A172 (cell line): ENCODE measurements at places on chromosomes 16 and 17. TPM values are rescaled to one million over a fixed set of nuclear protein-coding genes. Genes with fewer than 3 reads are reported as not detected.
A peak's percentile ranks its signal among the peaks of the same experiment; 100 is the strongest.

DNA sequence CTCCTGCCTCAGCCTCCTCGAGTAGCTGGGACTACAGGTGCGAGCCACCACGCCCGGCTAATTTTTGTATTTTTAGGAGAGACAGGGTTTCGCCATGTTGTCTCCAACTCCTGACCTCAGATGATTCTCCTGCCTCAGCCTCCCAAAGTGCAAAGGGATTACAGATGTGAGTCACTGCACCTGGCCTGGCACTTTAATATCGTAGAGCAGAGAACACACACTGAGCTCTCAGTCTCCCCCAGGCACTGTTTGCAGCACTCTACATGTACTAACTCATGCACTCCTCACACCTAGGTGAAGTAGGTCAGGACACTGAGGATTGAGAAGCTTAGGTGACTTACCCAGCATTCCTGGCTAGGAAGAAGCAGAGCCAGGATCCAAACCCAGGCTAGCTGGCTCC is 15.0 kb downstream of the C17orf100 start:
- no peak for DNase-seq

GPR142 gene
- total RNA-seq = not detected in 2 replicates

PPP1R27 gene
- total RNA-seq = not detected in 2 replicates

- no peak for DNase-seq
Measured at GRCh38 chr16:78939597-78939996, 660.9 kb downstream of the MAF start.

- peak; percentile 51 for DNase-seq
Measured at GRCh38 chr16:81717662-81718189, 61.4 kb upstream of the PLCG2 start.

DNA sequence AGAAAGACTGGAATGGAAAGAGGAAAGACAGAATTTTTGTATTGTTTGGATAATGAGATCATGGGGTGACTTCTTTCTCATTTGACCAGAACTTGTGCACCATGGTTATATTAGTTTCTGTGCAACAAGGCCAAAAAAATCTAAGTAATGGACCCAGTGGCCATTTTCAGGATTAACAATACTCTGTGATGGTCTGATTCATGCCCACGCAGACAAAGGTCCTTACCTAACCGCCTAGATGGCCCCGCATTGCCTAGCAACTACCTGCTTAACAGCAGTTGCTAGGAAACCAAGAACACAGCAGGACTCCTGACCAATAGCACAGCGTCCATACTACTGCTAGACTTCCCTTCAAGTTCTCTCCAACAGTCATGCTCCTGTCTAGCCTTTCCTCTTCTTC is 22.4 kb downstream of the MIS12 start:
- DNase-seq = peak; percentile 74

GRCh38 chr17:1485423-1486376 is 6.8 kb downstream of the MYO1C start:
- peak; percentile 58 for DNase-seq

DNA sequence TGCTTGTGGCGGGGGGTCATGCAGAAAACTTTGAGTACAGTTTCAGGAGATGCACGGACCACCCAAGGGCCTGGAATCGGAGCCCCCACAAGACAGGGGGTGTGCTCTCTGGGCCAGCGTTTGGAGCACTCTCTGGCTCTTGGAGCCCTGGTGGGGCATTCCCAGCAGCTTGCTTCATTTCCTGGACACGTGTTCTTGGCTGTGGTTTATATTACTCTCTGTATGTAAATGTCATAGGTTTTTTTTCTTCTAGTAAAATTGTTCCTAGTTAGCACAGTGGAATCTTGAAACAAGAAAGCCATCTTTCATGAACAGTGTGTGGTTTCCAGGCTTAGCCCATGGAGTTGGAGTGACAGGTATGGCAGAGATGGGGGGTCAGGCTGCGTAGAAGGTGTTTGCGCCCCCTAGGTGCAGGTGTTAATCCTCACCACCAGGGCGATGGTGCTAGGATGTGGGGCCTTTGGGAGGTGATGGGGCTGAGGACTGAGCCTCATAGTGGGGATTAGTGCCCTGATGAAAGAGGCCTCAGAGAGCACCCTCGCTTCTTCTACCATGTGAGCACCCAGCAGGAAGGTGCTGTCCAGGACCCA is 79.8 kb downstream of the JPH3 start:
- DNase-seq = peak; percentile 69

DNA sequence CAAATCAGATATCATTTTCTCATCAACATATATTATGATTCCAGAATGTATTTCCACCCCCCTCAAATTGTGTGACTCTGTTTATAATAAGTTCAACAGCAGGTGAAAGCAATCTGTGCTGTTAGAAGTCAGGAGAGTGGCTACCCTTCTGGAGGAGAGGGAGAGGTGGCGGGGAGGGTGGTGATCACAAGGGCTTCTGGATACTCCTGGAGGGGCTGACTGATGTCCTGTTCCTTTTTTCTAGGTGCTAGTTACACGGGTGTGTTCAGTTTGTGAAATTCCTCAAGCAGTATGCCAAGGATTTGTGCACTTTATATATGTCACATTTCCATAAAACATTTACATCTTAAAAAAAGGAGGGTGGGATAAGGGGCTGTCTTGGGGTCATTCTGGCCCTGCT is 119.1 kb downstream of the IRF8 start:
- DNase-seq = no peak

DPH1 gene
- 31.2 and 33.2 TPM in 2 replicates for total RNA-seq

DNA sequence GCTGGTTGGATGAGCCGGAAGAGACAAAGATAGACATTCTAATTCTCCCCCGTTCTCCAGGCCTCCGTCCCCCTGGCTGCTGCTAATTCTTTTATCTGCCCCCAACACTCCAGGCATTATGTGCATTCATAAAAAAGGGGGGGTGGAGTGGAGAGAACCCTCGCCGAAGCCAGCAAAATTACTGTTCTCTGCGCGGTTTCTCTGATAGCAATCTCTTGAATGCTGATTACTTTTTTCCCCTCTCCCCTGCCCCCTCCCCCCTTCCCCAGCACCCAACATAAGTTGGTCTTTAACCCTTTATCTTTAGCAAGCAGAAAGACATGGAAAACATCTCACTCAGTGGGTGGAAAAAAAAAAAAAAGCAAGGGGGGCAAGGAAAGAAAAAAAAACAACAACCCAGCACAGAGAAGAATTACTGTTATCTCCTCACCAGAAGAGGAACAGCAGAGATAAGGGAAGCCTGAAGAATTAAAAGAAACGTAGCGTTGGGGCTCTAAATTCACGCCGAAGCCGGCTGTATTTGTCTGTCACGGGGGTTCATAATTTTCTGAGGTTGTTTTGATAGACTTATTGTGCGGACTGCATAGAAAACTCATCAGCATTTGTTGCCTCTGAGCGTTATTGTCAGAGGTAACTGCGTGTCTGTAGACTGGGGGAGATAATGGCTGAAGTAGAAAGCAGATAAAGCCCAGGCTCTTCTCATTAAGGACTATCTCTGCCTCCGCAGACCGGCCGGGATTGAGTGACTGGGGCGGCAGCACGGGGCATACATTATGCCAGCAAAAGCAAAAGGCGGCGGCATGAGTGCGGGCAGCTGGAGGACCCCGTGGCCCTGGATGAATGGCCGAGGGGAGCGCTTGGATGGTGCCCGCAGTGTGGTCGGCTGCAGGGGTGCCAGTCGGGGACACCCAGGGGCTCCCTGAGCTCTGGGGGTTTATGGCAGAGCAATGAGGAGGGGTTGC is 126.9 kb downstream of the MRM1 start:
- no peak for DNase-seq

GRCh38 chr17:17859909-17860765 is 23.4 kb upstream of the SREBF1 start:
- DNase-seq = peak; percentile 70

NXPH3 gene
- total RNA-seq = 0.12 and 0.24 TPM in 2 replicates

FOXN1 gene
- total RNA-seq = 0.22 TPM in 1 of 2 replicates, not detected in the other

AOC3 gene
- 0.09 and 0.41 TPM in 2 replicates for total RNA-seq

- DNase-seq = peak; percentile 85
Measured at GRCh38 chr16:67396159-67397035, 3.1 kb upstream of the TPPP3 start.

TMC6 gene
- 15.9 and 34.5 TPM in 2 replicates for total RNA-seq

- DNase-seq = no peak
Measured at GRCh38 chr16:8866118-8866883, 2.5 kb downstream of the CARHSP1 start.

CD300C gene
- total RNA-seq = 0.45 and 0.46 TPM in 2 replicates

DNA sequence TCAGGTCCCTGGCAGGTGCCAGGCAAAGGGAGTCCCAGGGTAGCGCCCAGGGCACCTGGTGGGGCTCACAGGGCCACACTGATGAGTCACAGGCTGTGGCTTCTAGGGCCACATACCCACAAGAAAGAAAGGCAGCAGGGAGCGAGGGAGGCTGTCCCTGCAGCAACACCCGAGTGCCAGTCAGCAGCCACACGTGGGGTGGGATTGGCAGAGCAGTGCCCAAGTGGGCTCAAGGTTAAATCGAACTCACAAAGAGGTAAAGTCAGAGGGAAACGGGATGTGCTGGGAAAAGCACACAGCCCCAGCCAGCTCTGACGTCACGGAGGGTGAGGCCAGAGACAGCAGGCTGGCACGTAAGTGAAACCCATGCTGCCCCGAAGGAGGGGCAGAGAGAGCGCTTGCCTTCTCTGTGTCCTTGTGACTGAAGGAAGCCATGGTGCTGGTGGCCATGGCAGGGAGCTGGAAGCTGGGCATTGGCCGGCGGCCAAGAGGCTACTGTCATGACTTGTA is 33.8 kb downstream of the FA2H start:
- DNase-seq = peak; percentile 55

RBFOX1 gene
- total RNA-seq = not detected in 2 replicates

DNA sequence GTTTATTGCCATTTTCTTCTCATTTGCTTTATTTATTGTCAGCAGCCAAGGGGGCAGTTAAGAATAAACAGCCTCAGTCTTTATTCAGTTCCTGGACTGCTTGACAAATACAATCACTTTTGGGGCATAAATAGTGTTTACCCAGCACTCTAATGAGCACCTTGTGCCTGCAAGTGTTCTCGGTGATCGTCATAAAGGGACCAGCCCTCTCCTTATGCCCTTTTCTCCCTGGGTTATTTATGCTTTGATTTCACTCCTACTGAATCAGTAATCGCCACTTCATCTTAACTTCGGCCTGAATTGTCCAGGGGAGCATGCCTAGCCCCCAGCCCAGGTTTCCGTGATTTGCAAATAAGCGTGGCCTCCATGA is 55.7 kb upstream of the CACNG5 start:
- no peak for DNase-seq

DNA sequence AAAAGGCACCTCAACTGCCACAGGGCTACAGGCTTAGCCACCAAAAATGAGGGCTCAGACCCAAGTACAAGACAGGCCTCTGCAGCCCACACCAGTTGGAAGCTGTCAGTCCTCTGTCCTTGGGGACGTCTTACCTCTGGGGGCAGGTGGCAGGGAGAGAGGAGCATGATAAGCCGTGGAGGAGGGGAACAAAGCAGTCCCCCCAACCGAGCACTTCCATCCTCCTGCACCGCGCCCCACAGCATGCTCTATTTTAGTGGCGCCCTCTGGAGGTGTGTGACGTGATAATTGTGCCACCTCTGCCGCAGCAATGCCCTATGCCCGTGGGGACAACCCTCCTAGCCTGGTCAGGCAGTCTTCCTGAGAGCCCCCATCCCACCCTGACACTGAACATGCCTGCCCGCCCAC is 13.6 kb downstream of the G6PC3 start:
- DNase-seq = peak; percentile 35

DNA sequence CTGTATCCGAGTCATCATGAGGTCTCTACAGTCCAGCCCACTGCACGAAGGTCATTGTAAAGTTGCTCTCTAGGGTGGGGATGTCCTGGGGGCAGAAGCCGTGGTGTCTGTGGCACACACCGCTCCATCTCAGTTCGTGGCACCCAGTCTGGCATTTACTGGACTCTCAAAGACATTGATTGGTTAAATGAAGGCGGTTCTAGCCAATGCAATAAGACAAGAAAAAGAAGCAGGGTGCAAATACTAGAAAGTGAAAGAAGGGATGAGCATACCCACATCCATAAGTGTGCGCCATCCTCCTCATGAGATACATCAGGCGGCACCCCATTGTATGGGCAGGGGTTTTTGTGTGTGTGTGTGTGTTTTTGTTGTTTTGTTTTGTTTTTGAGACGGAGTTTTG is 10.7 kb upstream of the ATP2A3 start:
- no peak for DNase-seq

DNA sequence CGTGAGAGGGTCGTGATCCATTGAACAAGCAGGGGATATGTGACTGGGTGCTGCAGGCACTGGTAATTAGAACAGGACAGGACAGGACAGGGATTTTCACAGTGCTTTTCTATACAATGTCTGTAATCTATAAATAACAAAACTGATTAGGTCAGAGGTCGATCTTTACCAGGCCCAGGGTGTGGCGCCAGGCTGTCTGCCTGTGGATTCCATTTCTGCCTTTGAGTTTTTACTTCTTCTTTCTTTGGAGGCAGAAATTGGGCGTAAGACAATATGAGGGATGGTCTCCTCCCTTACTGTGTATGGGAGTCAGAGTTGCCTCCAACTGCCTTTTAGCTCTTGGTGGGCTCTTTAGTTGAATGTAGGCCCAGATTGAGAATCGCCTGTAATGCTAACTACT is 1.5 kb upstream of the ZNF764 start:
- DNase-seq = no peak

OTOP2 gene
- not detected in 2 replicates for total RNA-seq

NPW gene
- 0.14 TPM in 1 of 2 replicates, not detected in the other for total RNA-seq

IL34 gene
- 7.8 and 10.5 TPM in 2 replicates for total RNA-seq

- no peak for DNase-seq
Measured at GRCh38 chr17:71157297-71157696, 963.5 kb upstream of the SOX9 start.

- peak; percentile 87 for DNase-seq
Measured at GRCh38 chr17:31499771-31500554, 108.5 kb downstream of the RAB11FIP4 start.

GRCh38 chr16:74035816-74036215 is 260.8 kb upstream of the PSMD7 start:
- DNase-seq = peak; percentile 3

IGSF6 gene
- not detected in 2 replicates for total RNA-seq

DNA sequence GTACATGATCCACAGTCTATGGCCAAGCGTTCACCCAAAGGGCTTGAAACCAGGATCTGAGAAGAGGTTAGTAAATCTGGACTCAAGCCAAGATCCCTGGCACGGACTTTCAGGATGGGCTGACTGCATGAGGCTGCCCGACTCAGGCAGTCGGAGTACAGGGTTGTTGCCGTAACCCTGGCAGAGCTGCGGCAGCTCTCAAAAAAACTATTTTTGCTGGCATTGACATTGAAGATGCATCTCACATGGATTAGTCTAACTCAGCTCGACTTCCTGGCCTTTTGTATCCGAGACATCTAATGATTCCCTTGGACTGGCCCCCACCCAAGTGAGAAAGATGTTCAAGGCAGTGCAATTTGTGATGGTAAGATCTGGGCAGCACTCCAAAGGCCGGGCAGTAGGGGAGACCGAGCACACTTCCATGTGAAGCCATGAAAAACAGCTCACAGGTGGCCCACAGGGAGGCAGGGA is 6.2 kb downstream of the SLC47A1 start:
- DNase-seq = no peak

GNGT2 gene
- not detected in 2 replicates for total RNA-seq

PLSCR3 gene
- 73.2 and 74.7 TPM in 2 replicates for total RNA-seq

GRCh38 chr17:74192950-74193781 is 10.3 kb upstream of the RPL38 start:
- no peak for DNase-seq

GRCh38 chr17:12790249-12791106 is 1.2 kb downstream of the ARHGAP44 start:
- DNase-seq = no peak

- DNase-seq = no peak
Measured at GRCh38 chr17:42334677-42335076, 46.4 kb downstream of the STAT5A start.

GRCh38 chr16:78277321-78278055 is 178.0 kb downstream of the WWOX start:
- no peak for DNase-seq
